ENCODE measurements at places on chromosomes 5 and 9. TPM values are rescaled to one million over a fixed set of nuclear protein-coding genes. Genes with fewer than 3 reads are reported as not detected.
A peak's percentile ranks its signal among the peaks of the same experiment; 100 is the strongest.

DNA sequence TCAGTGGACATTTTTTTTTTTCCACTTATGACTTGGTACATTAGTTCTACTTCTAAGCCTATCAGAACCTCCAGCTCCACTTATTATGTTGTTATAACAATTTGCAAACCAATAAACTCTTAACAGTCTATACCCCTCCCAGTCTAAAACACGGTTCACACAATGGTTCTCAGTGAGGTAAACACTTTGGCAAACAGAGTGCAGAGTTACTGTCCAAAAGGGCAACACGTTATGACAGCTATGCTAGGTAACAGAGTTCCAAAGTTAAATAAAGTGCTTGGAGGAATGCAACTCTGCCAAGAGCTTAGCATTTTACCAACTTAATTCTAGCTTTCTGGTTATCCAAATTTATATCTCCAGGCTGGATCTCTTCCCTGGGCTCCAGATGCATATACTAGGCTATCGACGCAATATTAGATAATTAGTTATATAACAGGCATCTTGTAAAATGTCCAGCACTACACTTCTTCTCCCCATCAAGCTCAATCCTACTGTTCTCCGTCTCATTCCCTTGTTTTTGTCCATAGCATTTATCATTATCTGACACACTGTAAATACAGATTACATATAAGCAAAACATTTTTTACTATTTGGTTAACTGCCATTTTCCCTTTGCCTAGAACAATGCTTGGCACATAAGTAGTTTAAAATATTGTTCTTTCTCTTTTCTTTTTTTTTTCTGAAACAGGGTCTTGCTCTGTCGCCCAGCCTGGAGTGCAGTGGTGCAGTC, 14.3 kb downstream of the FNBP1 start:
- DNase-seq: no peak

- no peak for DNase-seq
Measured at GRCh38 chr5:95927927-95928723, 33.5 kb downstream of the ELL2 start.

- DNase-seq: peak; percentile 32
Measured at GRCh38 chr5:6686915-6687409, 26.3 kb upstream of the TENT4A start.

Gene ZNF883
- 3.4 TPM for total RNA-seq

DNA sequence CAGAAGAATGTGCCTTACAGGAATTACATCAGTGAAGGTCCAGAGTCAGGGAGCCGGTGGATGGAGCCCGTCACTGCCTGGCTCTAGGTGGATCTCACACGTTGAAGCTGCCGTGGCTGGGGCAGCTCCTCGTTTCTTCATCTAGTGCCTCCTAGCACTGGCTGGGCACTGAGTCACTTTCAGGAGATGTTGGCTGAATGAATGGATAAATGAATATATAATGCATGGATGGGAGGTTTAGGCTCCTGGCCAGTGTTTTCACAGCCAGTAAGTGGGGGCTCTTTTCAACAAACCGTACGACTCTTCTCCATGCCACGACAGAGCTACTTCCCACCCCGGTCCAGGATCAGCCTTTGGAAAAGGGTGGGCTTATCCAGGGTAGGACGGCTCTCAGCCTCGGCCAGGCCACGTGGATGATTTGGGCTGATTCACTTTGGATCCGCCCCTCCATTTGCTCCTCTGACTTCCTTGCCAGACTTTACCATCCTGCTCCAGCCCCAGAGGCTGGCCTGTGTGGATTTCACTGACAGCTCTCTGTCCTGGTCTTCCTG, 1.3 kb upstream of the SH3PXD2B start:
- no peak for DNase-seq

Gene TRUB2
- total RNA-seq: 14.1 TPM

DNA sequence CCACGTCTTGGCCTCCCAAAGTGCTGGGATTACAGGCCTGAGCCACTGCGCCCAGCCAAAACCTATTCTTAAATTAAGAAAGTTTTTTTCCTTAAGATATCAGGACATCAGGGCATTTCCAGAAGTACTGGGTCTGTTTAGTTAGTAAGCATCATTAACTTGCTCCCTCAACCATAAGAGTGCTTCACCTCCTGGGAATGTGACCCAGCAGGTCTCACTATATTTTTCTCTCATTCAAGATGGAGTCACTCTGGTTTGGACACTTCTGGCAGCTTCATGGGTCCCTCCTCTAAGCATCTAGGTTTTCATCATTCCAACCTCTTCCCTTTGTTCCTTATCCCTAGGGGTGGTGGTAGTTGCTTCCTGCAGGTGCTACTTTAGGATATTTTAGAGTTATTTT, 10.3 kb upstream of the BRD3OS start:
- DNase-seq: peak; percentile 25

DNA sequence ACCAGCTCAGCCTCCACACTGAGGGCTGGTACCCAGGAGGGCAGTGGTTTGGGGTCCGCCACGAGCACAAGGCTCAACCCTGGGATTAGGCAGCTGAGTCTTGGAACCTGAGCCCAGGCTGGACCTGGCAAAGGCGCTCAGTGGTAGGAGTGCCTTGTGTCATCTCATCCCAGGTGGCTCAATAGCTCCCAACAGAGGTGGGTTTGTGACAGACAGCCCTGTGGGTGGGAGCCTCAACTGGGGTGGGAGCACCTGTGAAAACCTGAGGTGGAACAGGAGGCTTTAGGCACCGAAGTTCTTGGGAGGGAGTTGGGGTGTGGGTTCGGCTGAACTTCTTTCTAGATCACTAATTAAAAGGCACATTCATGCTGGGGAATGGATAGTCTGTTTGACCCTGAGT, 35.2 kb upstream of the SMU1 start:
- DNase-seq: no peak

Gene SKIC3
- total RNA-seq: 43.5 TPM

Gene WDR31
- 0.14 TPM for total RNA-seq

DNA sequence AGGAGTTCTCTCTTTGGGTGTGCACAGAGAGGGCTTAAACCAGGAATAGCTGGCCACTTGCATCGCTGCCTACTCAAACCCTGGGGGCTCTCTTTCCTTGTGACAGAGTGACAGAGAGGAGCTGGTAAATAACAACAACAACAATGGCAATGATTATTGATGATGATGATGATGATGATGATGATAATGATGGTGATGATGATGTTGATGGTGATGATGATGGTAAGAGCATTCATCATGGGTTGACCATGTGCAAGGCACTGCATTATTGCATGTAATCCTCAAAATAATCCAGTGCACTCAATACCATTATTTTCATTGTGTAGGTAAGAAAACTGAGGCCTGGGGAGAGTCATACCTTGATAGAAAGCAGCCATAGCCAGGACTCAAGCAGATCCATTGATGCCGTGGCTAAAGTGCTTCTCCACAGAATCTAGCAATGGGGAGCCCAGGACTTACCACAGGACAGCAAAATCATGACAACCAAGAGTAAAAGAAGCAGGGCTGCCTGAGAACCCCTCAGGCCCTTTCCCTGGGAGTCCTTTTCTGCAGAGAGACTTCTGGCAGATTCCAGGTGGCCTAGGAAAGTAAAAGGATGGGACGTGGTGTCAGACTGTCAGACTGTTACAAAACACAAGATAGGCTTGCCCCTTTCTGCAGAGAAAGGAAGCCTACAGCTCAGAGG, 4.8 kb downstream of the FOXI1 start:
- no peak for DNase-seq

DNA sequence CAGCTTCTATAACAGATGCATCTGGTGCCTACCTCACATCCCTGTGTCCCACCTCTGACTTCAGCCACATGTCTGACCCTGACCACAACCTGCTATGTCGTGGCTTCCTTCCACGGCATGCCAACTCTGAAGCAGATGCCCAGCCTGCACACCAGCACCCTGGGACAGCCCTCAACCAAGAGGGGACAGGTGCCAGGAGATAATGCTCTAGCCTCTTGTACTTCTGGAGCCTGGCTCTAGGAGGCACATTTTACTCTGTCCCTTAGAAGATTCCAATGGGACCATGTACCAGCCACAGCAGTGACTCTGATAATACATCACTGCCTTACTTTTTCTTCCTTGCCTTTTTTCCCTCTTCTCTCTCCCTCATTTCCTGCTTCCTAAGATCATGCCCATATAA, 51.4 kb downstream of the EBF1 start:
- no peak for DNase-seq

GRCh38 chr9:91197232-91198181, 164.2 kb downstream of the AUH start:
- DNase-seq: peak; percentile 97

GRCh38 chr5:159453209-159453608, 122.9 kb upstream of the IL12B start:
- DNase-seq: no peak

DNA sequence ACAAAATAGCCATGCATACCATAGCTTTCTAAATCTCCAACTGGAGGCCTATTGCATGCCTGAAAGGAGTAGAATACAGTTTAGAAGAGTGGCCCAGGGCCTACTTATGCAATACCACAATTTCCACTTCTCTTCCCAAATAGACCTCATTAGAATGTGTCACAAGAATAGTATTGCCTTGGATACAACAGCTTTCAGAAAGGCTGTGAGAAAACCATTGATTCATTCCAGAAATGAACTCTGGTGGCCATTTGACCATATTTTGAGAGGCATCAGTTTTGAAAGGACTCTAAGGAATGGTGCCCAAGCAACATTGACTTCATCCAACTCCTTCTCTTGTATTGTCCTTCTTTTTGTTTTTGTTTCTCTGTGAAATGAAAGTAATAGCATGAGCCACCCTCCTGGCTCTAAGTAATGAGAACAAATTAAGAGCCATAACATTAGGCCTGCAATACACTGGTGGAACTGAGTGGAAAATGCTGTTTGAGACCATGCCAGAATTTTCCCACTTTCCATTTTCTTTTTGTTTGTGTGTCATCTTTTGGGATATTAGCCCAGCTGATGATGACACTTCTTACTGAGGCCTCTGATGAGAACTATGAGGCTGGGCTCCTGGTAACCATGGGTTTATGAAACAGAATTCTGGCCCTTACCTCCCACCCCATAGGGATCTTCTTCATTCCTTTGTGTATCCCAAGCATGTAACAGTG, 90.2 kb downstream of the TMEM174 start:
- DNase-seq: no peak

Gene SCGB3A2
- total RNA-seq: not detected

GRCh38 chr5:135584276-135584675, 5.5 kb upstream of the CXCL14 start:
- no peak for DNase-seq

DNA sequence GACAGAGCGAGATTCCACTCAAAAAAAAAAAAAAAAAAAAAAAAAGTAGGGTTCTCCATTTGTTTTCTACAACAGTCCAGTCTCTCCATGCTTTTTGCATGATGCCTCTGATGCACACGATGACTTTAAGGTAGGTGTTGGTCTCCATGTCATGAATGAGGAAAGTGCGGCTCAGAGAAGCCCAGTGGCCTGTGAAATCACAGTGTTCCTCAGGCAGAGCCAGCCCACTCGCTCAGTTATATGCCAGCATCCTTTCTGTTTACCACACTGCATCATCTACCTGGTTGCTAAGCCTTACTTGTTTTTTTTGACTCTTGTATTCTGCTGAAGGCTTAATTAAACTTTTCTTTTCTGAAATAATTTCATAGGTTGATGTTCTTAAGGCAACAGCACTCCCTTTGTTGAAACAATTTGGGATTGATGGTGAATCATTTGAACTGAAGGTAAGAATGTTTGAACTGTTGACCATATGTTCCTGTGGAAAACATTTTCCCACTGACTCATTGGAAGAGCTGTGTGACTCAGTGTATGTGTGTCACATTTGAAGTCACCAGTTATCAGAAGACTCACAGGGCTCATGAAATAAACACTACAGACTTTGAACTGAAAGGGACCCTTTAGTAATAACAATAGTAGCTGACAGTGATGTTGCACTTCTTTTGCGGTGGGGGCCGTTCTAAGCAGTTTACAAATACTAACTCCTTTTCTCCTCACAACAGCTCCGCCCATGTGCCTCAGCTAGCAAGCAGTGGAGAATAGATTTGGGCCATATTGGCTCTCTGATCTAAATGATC, 40.2 kb downstream of the RCL1 start:
- peak; percentile 99 for DNase-seq

Gene MCIDAS
- total RNA-seq: 0.22 TPM

- DNase-seq: no peak
Measured at GRCh38 chr5:6714226-6715041, 1.2 kb downstream of the TENT4A start.

Gene FIBCD1
- total RNA-seq: 0.29 TPM

DNA sequence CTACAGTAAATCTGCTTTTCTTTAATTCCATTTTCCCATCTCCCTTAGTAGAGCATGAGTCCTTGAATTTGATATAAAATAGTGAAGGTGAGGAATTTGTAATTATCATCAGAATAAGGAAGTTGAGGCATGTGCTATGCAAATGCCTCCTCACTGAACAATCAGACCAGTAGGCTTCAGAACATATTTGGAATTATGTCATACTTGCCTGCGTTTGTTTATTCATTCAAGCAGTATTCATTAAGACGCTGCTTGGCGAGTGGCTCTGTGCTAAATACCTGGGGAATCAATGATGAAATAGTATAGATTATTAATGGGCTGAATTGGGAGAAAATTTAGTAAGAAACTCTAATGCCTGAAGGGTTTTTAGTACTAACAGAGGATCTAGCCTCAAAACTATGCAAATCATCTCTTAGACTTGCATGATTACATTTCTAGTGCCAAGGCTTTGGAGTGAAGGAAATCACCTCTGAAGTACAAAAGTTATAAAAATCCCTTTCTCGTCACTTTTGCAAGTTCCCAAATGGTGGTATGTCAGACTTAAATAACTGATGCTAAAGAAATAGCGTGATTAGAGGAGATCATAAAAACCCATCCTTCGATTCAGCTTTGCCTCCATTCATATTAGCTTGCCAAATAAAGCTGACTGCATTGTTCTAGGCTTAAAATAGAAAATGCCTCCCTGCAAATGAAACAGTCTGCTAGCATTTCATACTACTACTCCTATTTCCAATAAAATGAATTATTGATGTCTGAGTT, 141.7 kb downstream of the PCSK5 start:
- no peak for DNase-seq

Gene SPATA31C1
- 0.14 TPM for total RNA-seq

DNA sequence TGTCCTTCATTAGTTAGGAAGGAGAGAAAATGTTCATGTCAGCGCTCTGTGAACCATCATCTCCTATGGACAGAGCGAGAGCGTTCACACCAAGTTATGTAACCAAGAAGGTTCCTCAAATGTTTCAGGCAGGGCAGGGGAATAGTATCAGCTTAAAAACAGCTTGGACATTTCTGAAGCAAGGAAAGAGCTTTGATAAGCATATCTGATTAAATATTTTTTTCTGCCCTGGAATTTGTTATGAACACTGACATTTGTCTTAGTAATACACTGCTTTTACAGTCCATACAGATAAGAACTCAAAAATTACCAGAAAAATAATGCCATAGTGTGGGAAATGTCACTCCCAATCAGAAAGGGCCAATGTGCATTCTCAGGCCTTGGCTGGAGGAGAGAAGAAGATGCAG, 66.3 kb upstream of the LIFR start:
- DNase-seq: no peak

DNA sequence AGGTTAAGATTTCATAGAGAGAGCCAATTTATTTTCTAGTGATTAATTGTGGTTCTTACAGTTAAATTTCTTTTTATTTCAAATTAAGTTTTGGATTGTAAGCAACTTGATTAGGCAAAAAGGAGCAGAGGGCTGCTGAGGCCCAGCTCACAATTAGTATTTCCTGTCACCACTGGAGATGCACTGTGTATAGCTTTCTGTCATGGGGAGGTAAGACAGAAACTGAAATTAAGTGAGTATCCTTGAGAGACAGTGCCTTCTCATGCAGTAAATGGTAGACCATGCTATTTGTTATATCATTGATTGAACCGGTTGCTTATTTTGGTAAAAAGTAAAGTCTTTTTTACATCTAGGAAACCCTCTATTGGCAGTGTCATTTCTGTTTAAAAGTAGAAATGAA, 190.7 kb downstream of the CCDC171 start:
- DNase-seq: no peak

Gene LHX3
- not detected for total RNA-seq

Gene PCA3
- not detected for total RNA-seq

All from epithelial cell of proximal tubule (primary cell).